Cerebellar nuclear complex (tissue), 1 donor: ENCODE measurements at places on chromosomes 11 and 22.

- DNase-seq, result no peak
Observed at GRCh38 chr22:49849161-49850020, 4.3 kb upstream of the ZBED4 start.

- DNase-seq, result no peak
Observed at GRCh38 chr11:69170704-69171103, 15.0 kb downstream of the SMIM38 start.

- DNase-seq, result no peak
Observed at GRCh38 chr11:119087123-119087522, 2.4 kb downstream of the HMBS start.

GRCh38 chr11:131186629-131187101 lies 183.8 kb upstream of the NTM start:
- DNase-seq, result no peak

GRCh38 chr11:19428206-19429002 lies 187.7 kb upstream of the E2F8 start:
- DNase-seq, result no peak

- DNase-seq, result peak; percentile 80
Observed at GRCh38 chr11:132718711-132719671, 813.3 kb downstream of the OPCML start.

GRCh38 chr22:22342697-22343580 lies 98.4 kb downstream of the VPREB1 start:
- DNase-seq, result no peak

DNA sequence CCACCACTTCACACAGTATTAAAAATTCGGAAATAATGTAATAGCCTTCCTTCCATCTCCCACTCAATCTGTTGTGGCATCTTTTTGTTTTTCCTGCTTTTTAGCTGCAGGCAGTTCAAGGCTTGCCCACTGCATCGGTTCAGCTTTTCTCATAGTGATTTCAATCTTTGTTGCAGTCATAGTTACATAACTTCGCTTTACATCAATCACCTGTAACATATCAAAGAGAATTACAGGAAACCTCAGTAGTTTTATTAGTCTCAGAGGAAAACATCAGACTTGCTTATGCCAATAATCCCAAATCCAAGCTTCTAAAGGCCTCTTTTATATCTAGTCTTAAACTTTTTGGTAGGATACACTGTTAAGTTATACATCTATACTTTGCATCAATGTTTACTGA lies 20.5 kb downstream of the CHORDC1 start:
- DNase-seq, result no peak

GRCh38 chr11:78536933-78537332 lies 37.7 kb downstream of the NARS2 start:
- no peak for DNase-seq

- DNase-seq, result no peak
Observed at GRCh38 chr11:33965032-33965431, 73.2 kb upstream of the LMO2 start.

DNA sequence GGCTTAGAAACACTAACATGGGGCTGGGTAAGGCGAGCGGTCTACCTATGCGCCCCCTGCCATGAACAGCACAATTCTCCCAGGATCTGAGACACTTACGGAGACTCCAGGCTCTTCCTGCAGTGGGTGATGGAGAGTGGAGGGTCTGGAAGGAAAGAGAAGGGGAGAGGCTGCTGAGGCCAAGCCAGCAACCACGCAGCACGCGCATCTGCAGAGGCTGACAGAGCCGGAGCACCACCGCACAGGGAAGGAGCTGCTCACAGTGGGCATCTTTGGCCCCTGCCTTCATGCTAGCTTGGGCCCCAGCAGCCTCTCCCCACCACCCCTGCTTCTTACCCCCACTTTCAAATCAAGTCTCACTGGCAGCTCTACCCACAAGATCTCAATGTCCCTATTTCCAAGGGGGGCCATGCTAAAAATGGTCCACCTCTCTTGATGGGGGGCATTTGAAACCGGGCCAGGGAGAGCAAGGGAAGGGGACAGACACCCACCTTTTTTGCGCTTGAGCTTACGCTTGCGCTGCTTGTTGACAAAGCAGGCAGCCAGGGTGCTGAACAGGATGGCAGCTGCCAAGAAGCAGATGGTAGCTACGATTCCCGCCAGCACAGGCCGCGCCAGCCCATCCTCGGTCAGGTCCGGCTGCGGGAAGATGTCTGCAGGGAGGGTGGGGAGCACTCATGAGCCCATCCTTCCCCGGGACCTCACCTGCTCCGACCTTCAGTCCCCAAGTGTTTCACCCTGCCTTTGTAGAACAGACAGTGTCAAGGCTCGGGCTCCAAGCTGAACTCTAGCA lies 34.5 kb downstream of the IGSF9B start:
- peak; percentile 38 for DNase-seq

DNA sequence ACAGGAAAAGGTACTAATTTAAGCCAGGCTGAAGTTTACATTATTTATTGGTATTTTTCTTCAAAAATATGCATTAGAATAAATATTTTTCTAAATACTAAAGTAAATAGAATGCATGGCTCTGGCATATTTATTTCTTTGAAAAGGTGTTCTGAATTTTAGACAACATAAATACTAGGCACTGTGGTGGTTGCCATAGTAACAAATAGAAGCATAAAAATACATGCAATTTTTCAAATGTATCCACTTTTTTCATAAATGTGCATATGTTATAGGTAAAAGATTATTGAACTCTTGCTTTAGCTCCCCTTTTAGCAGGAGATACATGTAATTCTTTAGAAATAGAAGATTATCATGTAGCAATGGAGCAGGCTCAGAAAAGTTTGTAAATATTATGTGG lies 18.4 kb downstream of the DCDC1 start:
- no peak for DNase-seq

DNA sequence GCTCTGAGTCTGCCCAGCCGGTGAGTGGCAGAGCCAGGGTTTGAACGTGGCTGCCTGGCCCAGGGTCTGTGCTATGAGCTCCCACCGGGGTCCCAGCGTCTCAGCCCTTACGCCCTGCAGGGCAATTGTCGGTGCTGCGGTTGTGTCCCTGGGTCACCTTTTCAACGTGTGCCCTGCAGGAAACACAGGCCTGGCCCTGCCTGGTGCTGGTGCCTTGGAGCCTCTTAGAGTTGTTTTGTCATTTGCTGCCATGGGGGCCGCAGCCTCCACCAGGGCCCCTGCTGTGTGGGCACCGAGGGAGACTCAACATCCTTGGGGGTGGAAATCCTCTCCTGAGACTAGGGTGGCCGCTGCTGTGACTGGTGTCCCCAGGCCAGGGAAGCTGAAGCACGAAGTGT lies 50.6 kb upstream of the SLC22A12 start:
- DNase-seq, result no peak

- no peak for DNase-seq
Observed at GRCh38 chr22:39935612-39936011, 24.6 kb upstream of the TMA7B start.

DNA sequence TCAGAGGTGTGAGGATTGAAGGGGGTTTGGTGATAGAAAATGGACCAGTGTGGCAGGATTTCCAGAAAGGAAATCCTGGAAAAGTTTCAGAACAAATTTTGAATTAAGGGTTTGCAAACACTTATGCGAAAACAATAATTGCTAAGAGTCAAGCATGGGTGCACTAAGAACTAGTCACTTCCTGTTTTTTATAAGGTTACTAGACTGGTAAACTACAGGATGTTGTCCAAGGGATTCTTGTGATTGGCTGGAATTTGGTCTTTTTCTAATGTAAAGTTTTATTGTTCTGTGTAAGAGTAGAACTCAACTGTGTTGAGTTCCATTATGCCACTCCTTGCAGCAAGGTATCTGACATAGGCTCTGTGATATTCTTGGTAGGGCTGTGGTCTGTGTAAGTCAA lies 54.1 kb downstream of the LIF start:
- no peak for DNase-seq

DNA sequence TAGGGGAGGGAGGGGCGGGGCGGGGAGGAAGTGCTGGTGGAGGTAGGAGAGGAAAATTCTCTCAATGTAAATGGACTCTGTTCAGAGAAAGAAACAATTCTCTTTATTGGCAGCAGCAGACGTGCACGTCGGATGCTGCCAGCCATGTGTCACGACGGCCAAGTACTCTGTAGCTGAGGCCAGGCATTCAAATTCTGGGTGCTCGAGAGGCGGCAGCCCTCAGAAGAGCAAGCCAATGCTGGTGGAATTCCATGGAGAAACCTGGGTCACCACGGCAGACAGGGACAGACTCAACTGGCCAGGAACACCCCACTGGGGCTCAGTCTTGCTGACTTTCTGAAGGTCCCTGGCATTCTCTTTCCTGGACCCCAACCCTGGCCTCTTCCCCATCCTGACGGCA lies 90.8 kb downstream of the ABTB2 start:
- no peak for DNase-seq
